Large intestine (tissue), 12 donors: ENCODE measurements at places on chromosomes 3 and 15.

- DNase-seq = no peak
These were observed 9.7 kb upstream of the CXCR6 start for GRCh38 chr3:45933591-45933990.

DNA sequence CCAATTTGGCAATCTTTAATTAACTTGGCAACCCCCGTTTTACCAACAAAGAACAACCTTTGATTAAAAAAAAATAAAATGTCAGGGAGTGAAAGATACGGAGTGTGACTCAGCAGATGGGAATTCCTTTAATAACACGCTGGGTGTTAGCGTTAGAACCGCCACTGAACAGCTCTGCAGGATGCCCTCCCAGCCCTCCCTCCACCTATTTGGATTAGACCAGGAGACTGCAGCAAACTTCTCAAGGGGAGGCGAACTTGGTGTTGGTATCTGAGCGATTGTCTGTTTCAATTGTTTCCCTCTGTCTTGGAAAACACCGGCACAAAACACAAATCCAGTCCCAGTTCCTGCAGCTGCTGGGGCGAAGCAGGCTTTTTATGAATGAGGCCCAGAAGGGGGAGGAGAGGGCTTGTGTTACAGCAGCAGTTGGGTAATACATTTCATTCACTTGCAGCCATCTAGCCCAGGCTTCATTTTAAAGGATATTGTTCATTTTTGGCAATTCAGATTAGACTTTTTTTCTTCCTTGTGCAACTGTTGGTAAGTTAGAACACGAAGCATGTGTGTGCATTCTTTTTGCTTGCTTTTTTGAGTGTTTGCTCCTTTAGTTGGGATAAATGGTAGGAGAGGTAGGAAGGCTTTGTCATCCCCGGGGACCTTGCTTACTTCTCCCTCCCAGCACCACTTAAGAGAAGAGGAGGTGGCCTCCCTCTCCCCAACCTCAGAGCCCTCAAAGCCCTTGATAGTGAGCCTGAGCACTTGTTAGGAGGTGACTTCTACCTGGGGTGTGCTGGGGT lies 152.3 kb downstream of the IGF1R start:
- peak; percentile 92 for DNase-seq

- DNase-seq = no peak
These were observed 489.6 kb upstream of the RASGRP1 start for GRCh38 chr15:39054128-39054732.

- DNase-seq = no peak
These were observed 34.4 kb downstream of the SLCO3A1 start for GRCh38 chr15:91887921-91888373.

DNA sequence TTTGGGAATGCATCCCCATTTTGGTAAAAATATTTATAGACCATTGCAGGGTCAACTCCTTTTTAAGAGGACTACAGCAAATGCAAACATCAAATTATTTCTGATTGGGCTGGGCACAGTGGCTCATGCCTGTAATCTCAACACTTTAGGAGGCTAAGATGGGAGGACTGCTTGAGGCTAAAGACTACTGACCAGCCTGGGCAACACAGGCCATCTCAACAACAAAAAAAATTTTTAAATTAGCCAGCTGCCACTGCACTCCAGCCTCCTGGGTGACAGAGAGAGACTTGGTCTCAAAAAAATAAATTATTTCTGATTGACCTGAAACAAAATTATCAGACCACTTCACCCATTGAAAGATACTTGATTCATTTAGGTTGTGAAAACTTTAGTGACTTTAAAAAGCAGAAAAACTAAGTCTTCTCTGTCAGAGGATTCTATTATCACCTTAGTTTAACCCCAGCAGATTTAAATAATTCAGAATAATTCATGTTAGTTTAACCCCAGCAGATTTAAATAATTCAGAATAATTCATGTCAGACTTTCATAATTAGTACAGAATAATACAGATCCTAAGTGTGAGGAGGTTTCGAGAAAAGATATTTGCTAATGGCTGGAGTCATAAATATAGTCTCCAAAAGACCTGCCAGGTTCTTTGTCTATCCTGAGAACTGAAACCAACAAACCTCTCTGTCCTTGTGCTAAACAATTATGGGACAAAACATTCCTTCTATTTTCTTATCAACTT lies 183.6 kb upstream of the STT3B start:
- DNase-seq = no peak

DNA sequence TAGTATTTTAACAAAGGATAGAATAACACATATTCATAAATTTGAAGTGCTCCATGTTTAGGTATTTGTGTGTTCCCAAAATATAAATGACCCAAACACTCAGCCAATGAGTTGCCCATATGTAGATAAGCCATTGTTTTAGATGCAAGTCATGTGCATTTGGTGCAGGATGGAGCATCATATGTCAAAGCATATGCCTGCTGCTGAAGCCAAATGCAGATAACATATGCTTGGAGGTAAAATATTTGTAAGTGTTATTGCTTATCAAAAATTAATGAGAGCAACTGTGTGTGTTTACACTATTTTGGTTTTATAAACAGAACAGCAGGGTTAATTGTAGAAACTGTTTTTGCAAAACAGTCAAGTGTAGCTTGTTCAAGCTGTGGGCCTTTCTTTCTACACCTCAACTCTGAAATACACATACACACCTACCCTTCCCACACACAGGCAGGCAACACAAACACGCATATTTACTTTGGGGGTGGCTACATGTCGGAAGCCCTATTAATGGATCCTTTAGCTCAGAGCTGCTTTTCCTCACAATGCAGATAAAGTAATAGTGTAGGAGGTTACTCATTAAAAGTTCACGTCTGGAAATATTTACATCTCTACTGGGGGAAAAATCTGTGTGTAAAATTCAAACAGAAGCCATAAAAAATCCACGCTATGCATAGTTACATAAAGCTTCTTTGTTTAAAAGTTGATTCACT lies 521.4 kb downstream of the ZNF385D start:
- DNase-seq = no peak

DNA sequence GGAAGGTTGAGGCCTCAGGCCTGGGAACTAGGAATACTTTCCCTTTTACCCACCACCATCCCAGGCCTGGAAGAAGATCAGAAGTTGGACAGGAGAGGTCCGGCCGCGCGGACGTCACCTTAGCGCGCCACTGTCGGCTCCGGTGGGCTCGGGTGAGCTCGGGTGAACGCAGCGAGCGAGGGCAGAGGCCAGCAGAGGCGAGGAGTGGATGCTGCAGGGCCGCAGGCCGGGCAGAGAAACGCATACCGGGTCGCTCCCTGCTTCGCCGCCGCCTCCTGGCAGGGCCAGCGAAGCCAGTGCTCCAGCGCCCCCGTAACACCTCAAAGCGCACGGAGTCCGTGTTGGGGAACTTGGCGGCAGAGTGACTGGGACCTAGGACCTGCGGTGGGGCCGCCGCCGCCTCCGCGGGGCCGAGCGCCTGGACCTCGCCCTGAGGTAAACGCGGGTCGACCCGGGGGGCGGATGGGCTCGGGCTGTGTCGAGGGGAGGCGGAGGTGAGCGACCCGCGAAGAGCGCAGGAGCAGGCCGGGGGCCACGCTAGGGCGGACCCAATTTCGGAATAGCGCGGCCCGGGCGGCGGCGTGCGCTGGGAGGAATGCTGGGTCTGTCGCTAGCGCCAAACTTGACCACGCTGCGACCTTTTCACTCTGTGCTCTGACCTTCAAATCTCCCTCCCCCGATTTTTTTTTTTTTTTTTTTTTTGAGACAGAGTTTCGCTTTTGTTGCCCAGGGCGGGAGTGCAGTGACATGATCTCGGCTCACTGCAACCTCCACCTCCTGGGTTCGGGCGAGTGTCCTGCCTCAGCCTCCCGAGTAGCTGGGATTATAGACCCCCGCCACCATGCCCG lies 1.6 kb downstream of the CYP11A1 start:
- peak; percentile 59 for DNase-seq

- DNase-seq = no peak
These were observed 304.2 kb upstream of the CTNNB1 start for GRCh38 chr3:40895109-40895508.

- DNase-seq = peak; percentile 33
These were observed 42.8 kb downstream of the ZNF609 start for GRCh38 chr15:64503197-64503596.

GRCh38 chr3:129230311-129231019 lies 18.9 kb upstream of the COPG1 start:
- peak; percentile 61 for DNase-seq

- no peak for DNase-seq
These were observed 184.1 kb downstream of the ADAMTSL3 start for GRCh38 chr15:83837945-83838571.

- peak; percentile 28 for DNase-seq
These were observed 16.4 kb downstream of the CLK3 start for GRCh38 chr15:74631935-74632560.

DNA sequence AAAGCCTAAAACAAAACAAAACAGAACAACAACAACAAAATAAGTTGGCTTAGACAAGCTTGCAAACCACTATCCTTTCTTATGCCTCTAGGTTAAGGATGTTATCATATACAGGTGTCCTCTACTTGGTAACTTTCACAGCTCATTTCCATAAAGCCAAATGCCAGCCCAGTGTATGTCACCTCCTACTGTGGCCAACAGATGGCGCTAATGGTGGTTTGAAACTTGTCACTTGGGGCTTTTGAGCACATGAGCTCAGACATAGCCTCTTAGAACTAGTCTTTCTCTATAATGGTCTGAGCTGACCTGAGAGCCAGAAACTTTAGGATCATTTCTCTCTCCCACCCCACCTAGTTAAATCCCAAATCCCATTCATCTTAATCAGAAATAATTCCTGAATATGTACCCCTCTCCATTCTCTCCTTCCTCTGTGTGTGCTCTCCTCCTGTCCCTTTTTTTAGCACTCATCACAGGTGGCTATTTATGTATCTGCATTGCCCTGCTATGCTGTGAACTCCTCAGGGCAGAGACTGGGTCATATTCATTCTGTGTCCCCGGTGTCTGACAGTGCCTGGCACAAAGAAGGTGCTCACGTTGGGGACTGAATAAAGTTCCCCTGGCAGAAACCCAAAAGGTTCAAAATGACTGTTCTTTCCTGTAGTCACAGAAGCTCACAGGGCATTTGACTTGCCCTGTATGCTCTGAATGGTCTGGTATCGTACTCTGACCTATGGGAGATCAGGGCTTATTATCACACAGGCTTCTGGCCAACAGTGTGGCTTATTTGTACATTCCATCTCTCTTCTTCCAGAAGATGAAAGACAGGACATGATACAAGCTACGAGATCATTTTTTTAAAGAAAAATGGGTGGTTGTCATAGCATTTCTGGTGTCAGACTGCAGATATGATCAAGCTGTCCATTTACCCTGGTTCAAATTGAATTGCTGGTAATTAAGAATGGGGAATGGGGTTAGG lies 319.3 kb upstream of the AZI2 start:
- DNase-seq = peak; percentile 36

GRCh38 chr15:42908538-42908937 lies 12.0 kb downstream of the TTBK2 start:
- DNase-seq = no peak

DNA sequence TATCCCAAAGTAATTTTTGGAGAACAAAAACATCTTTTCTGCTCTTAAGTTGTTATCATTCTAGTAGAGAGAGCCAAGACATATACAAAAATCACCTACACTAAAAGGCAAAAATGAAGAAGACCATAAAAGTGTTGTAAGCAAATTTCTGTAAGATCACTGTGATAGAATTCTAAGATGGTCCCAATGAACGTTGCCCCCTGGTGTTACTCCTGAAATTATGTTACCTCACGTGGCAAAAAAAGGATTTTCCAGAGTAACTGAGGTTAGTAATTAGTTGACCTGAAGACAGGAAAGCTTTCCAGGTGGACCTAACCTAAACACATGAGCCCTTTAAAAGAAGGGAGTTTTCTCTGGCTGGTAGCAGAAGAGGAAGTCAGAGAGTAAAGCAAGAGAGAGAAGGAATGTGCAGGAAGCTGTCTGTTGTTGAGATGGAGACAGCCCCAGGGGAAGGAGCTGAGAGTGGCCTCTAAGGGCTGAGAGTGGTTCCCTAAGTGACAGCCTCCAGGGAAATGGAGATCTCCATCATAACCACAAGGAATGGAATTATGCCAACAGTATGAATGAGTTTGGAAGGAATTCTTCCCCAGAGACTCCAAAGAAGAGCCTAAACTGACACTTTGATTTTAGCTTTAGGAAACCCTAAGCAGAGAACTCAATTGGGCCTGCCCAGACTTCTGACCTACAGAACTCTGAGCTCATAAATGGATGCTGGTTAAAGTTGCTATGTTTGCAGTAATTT lies 205.9 kb downstream of the CD47 start:
- no peak for DNase-seq

DNA sequence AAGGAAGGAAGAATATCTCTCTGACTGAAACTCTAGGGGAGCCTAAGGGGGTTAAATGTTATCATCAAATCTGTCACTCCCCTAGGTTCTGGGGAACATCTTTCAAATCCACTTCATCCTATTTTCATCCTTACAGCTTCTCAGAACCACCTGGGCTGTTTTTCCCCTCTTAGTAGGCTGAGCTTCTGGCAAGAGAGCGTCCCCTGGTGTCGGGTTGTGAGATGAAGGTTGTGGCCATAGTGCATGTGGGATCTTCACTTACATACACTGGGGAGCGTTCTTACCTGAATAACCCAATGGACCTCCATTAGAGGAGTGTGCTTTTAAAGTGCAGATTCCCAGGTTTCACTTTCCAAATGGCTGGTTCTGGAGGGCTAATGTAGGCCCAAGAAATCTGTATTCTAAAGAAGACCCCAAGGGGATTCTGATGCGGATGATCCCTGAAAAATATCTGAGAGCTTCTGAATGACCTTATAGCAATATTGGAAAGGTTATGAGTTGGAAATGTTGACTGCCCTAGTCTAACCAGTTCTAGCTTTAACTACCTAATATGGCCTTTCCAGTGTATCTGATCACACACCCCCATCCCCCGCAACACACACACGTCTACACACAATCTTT lies 663.7 kb downstream of the AGBL1 start:
- peak; percentile 54 for DNase-seq

DNA sequence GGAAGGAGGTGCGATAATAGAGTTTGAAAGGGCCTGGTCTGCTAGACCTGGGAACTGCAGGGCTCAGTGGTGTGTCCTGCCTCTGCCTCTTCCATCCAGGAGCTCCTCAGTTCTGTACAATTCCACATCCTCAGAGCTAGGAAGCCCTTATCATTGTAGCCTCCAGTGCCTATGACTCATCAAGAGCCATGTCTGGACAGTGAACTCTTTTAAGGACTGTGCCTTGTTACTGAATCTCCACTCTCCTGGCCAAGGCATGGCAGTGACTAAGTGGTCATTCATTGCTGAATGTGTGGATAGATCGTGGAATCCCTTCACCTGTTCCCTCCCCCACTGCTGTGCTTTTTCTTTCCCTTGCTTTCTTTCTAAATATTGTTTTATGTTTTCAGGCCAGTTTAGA lies 2.9 kb downstream of the TIMP4 start:
- DNase-seq = peak; percentile 62
